ENCODE measurements at places on chromosomes 3 and 15.
A peak's percentile ranks its signal among the peaks of the same experiment; 100 is the strongest.

GRCh38 chr3:52248816-52249547 is 3.4 kb downstream of the PPM1M start:
- peak; percentile 5 for DNase-seq

DNA sequence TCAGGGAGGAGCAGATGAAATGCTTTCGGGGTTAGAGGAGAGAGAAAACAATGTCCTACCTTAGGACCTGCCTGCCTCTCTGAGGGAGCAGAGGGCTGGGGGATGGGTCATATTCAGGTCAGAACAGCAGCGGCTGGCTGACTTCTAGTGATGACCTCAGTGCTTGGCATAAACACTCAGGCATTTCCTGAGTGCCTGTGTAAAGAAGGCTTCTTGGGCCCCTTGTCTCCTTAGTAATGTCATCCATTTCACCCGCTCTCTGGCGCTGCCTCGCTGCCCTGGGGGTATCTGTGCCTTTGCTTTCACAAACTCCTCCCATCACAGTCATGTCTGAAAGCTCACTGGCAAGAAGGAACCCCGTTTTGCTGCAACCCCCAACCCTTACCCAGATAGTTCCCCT is 82.9 kb upstream of the GSK3B start:
- DNase-seq, result peak; percentile 12

DNA sequence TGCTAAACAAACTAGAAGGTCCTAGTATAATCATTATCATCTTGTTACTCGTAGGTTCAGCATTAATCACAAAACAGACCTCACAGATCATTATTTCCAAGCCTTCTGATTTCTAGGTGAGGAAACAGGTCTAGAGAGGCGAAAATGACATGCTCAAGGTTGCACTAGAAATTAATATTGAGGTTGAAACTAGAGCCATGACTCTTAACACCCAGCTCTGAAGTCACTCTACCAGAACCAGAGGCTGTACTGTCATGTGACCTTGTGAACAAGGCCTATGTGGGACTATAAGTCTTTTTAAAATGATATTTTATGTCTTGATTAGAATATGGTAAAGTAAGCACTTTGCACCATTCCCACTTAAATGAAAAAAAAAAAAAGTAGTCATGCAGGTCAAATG is 23.8 kb upstream of the FGF12 start:
- DNase-seq, result no peak

GRCh38 chr15:59522988-59523461 is 85.0 kb downstream of the FAM81A start:
- DNase-seq, result no peak

DNA sequence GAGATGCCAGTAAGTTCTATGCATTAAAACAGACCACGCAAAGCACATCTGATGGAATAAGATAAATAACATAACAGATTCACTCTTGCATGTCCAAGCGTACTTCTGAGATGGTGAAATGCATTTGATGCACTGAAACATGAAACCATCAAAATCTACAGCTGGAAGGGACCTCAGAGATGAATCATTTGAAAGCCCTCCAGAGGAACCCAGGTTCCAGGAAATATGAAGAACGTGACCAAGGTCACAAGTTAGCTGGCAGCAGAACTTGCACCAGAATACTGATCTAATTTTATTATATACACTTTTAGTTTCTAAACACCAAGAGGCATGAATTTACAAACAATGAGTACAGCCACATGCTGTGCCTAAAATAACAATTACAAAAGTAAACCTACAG is 957.1 kb downstream of the FHIT start:
- DNase-seq, result no peak

GRCh38 chr3:185075547-185075946 is 77.3 kb downstream of the C3orf70 start:
- DNase-seq, result no peak

GRCh38 chr15:52757496-52757895 is 32.6 kb downstream of the ONECUT1 start:
- no peak for DNase-seq

- no peak for DNase-seq
Measured at GRCh38 chr3:56339244-56339643, 129.0 kb downstream of the ERC2 start.

GRCh38 chr15:61680260-61681037 is 379.8 kb downstream of the VPS13C start:
- DNase-seq, result no peak

GRCh38 chr3:9217784-9218513 is 31.5 kb downstream of the SRGAP3 start:
- no peak for DNase-seq

GRCh38 chr15:29674661-29675533 is 147.4 kb downstream of the TJP1 start:
- DNase-seq, result peak; percentile 82

- DNase-seq, result no peak
Measured at GRCh38 chr15:77474310-77474988, 53.8 kb downstream of the HMG20A start.
